ENCODE measurements at places on chromosomes 16 and 17. TPM values are rescaled to one million over a fixed set of nuclear protein-coding genes. Genes with fewer than 3 reads are reported as not detected.

The TMED6 gene
- 0.36 TPM for total RNA-seq

The SYCE1L gene
- 0.09 TPM for total RNA-seq

The PPP1R27 gene
- not detected for total RNA-seq

The FBXO39 gene
- total RNA-seq: 0.57 TPM

The CEMP1 gene
- not detected for total RNA-seq

The CCDC200 gene
- not detected for total RNA-seq

The C17orf113 gene
- total RNA-seq: 0.49 TPM

The METRNL gene
- total RNA-seq: 77.4 TPM

The CCL3 gene
- total RNA-seq: not detected

The FAM20A gene
- 37.0 TPM for total RNA-seq

The KRTAP4-4 gene
- total RNA-seq: not detected

Data from fibroblast of the aortic adventitia (primary cell).